ENCODE measurements at places on chromosomes 16 and 17. TPM values are rescaled to one million over a fixed set of nuclear protein-coding genes. Genes with fewer than 3 reads are reported as not detected.

- H3K27ac ChIP-seq, result no peak overlapping the region
- H3K4me3 ChIP-seq, result no peak overlapping the region
- no peak for DNase-seq
- no peaks in the 10 kb centered on the region for H3K27me3 ChIP-seq
Observed at GRCh38 chr16:79047337-79047736, 553.2 kb downstream of the MAF start.

DNA sequence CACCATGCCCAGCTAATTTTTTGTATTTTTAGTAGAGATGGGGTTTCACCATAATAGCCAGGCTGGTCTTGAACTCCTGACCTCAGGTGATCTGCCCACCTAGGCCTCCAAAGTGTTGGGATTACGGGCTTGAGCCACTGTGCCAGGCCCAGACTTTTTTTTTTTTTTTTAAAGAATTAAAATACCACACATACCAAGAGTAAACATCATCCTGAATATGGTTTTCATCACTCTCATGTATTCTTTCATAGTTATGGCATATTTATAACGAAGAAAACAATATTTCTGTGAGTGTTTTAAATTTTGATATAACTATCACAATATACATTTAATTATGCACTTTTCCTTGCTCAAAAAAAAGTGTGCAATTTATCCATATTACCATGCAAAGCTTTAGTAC, 48.2 kb downstream of the MARVELD3 start:
- no peaks in the 10 kb centered on the region for H3K4me1 ChIP-seq
- no peaks in the 10 kb centered on the region for H3K27me3 ChIP-seq
- peaks cover 29% of the 10 kb centered on the region for H3K36me3 ChIP-seq

- no peak overlapping the region for H3K27ac ChIP-seq
- H3K4me1 ChIP-seq, result no peaks in the 10 kb centered on the region
- no peak overlapping the region for H3K4me3 ChIP-seq
Observed at GRCh38 chr16:24070851-24071250, 185.3 kb upstream of the CACNG3 start.

DNA sequence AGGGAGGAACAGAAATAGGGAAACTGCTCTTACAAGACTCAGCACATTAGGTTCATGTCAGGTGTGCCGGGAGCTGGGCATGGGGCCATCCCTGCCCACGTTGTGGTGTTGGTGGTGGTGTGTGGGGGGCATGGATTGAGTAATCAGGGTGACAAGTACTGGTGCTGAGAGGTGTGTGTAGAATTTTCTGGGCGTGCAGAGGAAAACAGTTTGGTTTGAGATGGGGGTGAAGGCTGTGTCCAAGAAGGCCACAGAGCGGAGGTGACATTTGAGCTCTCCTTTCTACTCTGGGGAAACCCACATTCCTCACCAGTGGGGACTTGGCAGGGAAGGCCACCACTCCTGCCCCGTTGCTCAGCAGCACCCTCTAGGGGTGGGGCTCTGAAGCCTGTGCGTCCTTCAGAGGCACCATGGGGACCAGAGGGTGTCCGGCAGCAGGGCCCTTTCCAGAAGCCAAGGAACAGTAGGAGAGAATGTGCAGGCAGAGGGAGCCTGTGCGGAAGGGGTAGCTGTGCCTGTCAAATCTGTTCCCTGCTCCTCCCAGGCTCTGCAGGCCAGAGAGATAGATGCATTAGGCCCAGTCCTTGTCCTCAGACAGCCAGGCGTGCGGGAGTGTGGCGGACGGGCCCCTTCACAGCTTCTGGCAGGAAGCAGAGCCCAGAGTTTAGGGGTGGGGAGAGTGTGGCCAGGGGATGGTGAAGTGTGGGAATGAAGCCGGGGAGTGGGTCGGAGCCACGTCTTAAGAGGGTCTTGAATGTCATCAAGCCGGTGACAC, 48.7 kb upstream of the GSE1 start:
- no peaks in the 10 kb centered on the region for H3K27me3 ChIP-seq
- H3K36me3 ChIP-seq, result no peaks in the 10 kb centered on the region
- peaks cover 94% of the 10 kb centered on the region for H3K4me1 ChIP-seq
- peak overlapping the region; percentile 81 for H3K27ac ChIP-seq
- peak; percentile 54 for DNase-seq
- no peak overlapping the region for H3K4me3 ChIP-seq

DNA sequence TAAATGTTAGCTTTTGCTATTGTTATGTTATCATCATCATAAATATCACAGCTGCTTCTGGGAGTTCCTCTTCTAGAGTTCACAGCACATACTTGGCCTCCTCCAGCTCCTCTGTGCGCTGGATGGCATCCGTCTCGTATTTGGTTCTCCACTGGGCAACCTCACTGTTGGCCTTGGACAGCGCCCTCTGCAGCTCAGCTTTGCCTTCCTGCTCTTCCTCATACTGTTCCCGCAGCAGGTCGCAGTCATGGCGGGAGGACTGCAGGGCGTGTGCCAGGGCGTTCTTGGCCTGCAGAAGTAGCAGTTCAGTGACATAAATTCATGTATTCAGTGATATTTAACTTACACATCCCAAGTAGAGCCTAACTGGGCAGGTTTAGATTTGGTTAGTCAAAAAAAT, 23.4 kb downstream of the MYH8 start:
- no peaks in the 10 kb centered on the region for H3K27me3 ChIP-seq
- no peaks in the 10 kb centered on the region for H3K4me1 ChIP-seq
- no peaks in the 10 kb centered on the region for H3K36me3 ChIP-seq
- H3K4me3 ChIP-seq, result no peak overlapping the region
- no peak overlapping the region for H3K27ac ChIP-seq
- no peak for DNase-seq

DNA sequence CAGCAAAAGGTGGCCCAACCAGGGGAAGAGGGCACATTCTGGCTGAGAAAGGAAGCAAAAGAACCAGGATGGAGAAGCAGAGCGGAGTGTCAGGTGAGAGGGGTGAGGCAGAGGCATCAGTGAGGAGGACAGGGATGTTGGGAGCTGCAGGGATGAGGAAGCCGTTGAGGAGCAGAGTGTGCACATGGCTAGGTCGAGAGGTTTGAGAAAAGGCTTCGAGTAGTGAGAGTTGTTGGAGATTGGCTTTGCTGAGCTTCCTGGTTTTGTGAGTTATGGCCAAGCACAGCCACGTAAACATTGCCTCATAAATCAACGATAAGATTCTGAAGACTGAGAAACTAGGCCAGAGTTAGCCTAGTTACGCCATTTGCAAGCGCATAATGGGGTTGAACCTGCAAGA, 26.9 kb downstream of the DNAH2 start:
- H3K27ac ChIP-seq, result no peak overlapping the region
- peaks cover 14% of the 10 kb centered on the region for H3K27me3 ChIP-seq

Gene IL4R
- total RNA-seq, result 235 TPM

Gene HS3ST3B1
- total RNA-seq, result 0.40 TPM

Gene KRTAP3-2
- total RNA-seq, result not detected

Data from transverse colon (tissue), 4 donors.